ENCODE measurements at places on chromosomes 6 and 20.

DNA sequence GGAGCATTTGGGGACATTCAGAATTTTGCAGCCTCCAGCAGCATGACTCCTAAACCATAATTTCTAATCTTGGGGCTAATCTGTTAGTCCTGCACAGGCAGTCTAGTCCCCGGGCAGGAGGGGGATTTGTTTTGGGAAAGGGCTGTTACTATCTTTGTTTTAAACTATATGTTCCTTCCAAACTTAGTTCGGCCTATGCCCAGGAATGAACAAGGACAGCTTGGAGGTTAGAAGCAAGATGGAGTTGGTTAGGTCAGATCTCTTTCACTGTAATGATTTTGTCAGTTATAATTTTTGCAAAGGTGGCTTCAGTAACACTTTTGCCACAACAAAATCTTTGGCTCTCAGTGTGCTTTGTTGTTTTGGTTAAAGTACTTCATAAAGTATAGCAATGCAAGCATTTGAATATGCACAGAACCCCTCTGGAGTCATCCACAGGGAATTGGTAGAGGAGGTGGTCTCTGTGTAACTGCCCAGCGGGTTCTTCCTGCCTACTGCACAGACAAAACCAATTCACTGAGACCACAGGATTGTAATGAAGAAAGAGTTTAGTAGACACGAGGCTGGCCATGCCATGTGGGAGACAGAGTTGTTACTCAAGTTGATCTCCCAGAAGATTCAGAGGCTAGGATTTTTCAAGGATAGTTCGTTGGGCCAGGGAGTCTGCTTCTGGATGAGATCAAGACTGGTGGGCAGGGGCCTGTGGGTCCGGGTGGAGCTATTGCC, 224.1 kb upstream of the MYLIP start:
- no peak for DNase-seq

- no peak for DNase-seq
Observed at GRCh38 chr6:37371154-37372083, 17.6 kb downstream of the RNF8 start.

- no peak for DNase-seq
Observed at GRCh38 chr20:63773571-63774241, 34.1 kb downstream of the SLC2A4RG start.

- DNase-seq = no peak
Observed at GRCh38 chr6:142002825-142003405, 129.8 kb upstream of the GJE1 start.

GRCh38 chr20:61385296-61385695, 133.2 kb downstream of the CDH4 start:
- no peak for DNase-seq

DNA sequence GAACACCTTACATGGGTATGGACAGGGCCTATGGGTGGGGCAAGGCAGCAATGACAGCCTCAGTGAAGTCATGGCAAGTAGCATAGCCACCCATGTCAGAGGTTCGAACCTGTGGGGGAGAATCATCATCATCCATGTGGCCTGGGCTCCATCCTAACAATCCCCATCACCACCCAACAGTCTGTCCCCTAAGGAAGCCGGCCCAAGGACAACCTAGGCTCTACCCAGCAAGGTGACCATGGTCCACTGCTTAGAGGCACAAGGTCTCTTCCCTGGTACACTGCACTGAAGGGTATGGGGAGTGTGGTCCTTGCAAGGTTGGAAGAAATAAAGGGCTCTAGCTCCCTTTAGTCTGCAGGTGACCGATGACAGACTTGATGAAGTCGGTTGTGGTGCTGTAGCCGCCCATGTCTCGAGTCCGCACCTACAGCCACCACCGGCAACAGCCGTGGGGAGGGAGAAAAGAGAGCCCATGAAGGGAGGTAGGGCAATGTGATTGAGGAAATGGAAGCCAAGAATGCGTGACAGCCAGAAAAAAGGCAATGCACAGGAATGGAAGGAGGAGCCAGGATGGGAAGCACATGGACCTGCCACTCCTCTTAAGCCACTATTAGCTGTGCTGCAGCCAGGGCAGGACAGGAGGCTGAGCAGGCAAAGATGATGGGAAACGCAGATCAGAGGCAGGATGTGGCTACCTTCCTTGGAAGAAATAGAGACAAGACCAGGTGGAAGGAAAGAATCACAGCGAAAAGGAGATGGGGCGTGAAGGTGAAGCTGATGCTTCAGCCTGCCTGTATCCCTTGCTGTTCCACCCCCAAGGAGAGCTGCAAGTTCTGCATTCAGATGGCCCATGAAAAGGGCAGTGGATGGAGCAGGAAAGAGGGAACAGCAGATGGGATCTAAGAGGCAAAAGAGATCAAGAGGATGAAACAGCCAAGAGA, 5.3 kb downstream of the IDH3B start:
- DNase-seq = no peak

DNA sequence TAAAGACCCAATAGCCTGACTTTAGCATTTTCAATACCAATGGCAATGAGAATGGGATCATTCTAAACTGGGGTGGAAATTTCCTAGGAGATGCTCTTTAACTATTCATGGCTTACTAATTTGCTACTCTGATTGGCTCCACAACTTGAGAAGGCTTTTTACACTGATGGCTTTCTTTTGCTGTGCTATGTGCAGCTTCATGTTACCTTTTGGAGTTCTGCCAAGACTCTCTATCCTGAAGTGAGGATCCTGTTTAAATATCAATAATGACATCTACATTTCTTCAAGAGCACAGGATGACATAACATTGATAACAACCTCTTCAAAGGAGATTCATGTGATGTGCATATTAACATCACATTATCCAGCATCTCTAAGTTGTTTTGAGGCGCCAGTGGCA, 43.4 kb upstream of the SIRPG start:
- no peak for DNase-seq

DNA sequence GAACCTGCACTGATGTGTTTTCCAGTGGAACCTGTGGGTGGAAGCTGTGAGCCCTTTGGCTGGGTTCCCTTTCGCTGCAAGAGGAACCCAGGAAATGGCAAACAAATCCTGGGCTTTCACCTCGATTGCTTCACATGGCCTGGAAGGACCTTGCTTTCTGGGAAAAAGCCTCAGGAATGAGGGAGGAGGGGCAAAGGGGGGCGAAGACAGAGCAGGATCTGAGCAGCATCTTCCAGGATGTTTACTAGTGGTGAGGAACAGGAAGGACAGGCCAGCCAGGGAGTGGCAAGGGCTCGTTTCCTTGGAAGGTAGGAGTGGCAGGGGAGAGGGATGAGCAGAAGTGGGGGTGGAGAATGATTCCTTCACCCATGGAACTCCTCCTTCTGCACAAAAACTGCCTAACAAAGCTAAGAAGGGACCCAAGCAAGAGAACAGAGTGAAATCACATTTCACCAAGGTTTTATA, 5.9 kb downstream of the SLC2A10 start:
- no peak for DNase-seq

DNA sequence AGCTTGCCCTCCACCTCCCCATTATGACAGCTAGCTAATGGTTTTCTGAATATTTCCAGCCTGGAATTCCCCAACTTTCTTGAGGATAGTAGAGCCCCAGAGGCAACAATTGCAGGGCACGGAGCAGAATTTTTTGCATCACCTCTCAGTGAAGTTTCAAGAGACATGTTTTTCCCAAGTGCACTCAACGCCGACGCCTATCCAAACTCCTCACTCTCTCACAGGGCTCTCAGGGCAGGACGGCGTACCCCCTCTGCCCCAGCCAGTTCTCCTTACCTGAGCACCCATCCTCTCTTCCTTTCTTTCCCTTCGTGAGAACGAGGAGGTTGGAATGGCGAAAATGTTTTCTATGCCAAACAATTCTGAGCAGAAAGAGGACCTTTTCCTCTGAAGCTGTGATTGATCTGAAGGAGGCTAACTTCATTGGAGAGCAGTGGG, 83.1 kb upstream of the FOXQ1 start:
- no peak for DNase-seq

GRCh38 chr20:57293995-57294394, 27.6 kb upstream of the BMP7 start:
- no peak for DNase-seq

GRCh38 chr6:20572940-20573339, 38.7 kb downstream of the CDKAL1 start:
- DNase-seq = no peak

DNA sequence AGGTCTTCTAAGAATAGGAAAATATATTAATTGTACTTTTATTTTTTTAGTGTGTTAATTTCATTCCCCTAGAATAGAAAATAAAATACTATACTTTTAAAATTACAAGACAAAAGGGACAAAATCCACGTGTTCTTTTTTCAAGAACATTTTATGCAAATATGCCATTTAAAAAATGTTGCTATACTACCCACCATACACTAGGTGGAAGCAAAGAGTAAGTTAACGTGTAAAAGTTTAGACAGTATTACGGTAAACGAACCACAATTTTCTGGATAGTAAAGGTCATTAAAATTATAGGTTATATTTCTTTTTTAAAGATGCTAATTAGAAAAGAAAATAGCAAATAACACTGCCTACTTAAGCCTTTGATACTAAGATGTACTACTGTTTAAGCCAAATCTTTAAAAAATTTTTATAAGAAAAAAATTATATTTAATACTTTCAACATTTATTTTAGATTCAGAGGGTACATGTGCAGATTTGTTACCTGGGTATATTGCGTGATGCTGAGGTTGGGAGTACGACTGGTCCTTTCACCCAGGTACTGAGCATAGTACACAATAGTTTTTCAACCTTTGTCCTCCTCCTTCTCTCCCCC, 287.6 kb downstream of the PHF3 start:
- no peak for DNase-seq

DNA sequence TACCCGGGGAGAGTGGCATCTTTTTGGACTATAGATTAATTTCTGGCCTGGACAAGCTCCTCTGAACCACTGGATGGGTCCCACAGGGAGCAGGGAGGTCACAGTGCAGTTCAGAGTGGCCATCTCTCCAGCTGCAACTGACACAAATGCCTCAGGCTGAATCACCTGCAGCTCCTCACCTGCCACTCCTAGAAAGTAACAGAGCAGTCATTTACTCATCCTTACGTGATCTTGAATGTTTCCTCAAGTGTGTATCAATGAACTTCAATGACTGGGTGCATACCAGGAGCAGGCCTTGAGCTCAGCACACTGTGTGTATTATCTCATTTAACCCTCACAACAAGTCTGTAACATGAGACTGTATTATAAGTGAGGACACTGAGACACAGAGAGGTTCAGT, 40.0 kb upstream of the SIRPG start:
- DNase-seq = no peak

GRCh38 chr20:20447196-20447595, 79.3 kb downstream of the INSM1 start:
- no peak for DNase-seq

DNA sequence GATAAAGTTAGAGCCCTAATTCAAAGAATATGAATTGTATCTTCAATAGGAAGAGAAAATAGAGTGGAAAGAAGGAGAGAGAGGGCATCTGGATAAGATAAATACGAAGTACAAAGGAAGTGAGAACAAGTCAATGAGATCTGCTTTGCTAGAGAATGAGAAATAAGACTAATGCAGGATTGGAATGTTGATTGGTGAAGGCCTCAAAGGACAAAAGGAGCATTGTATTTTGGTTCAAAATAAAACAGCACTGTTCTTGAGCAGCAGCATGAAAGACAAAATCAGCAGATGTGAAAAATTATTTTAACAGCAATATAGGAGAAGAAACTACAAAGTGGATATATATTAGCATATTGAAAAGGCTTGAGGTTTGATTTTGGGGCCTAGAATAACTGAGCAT, 5.1 kb upstream of the TMEM244 start:
- DNase-seq = no peak

GRCh38 chr6:156691018-156691417, 86.2 kb upstream of the ARID1B start:
- DNase-seq = no peak

DNA sequence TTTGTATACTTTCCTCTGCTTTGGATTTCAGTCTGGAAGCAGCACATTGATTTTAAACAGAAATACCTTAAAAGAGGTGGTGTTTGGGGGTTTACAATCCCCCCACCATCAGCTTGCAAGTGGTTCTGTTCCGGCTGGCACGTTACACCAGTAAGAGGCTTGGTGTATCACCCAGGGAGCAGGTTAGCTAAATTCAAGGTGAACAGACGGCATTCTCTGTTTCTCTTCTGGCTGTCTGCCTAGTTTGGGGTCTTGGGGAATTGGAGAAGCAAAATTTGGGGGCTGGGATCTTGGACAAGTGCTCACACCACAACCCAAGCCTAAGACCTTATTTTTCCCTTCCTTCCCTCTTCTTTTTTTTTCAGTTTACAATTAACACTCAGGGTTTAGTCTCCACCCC, 7.5 kb upstream of the APCDD1L start:
- DNase-seq = no peak

- DNase-seq = no peak
Observed at GRCh38 chr20:35587436-35587835, 28.2 kb upstream of the SPAG4 start.

DNA sequence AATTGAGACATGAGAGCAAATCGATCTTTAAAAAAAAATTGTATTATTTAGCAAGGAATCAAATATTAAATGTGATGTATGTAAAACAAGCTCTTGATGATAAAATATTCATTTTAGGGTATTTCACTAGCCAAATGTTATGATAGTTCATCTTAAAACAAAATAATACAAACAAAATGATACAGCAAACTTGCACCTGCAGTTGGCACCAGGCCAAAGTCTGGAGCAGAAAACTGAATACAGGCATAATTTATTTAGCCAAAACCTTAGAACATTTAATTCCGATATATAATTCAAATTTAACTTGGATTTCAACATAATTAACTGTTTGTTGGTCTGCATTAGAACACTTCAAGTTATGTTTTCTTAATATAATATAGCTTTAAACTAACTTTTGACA, 60.9 kb downstream of the EPHA7 start:
- no peak for DNase-seq

- no peak for DNase-seq
Observed at GRCh38 chr6:56688521-56688920, 45.8 kb upstream of the DST start.

DNA sequence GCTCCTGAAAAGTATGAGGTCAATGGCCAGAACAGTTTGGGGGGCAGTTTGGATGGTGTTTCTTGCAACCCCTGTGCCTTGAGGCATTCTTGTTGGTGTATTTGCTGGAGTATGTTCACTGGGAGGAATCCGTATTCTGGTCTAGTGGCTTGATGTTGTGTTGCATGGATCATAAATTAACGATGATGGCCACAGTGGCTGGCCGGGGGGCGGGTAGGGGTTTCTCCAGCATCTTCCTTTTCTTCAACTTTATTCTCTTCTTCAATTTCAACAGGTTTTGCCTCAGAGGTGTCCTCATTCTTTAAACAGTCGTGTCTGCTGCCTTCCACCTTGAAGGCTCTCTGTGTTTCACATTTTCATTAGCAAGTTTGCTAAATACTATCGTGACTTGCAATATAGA, 43.0 kb upstream of the THBS2 start:
- no peak for DNase-seq

- DNase-seq = no peak
Observed at GRCh38 chr6:110517601-110518281, 41.3 kb upstream of the SLC22A16 start.

DNA sequence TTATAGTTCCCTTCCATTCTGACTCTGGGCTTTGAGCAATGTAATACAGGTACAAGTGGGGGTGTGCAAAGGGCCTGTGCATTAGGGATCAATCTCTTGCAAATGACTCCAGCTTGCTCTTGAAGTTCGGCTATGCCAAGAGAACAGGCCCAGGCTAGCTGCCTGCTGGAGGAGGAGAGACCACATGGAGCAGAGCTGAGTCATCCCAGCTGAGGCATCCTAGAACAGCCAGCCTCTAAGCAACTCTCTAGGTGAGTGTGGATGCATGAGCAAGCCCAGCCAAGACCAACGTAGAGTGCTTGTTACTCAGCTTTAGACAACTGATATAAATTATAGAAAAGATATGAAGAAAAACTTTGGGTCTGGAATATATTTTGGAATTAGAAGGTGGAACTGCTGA, 47.6 kb upstream of the RBM24 start:
- DNase-seq = no peak

Data from stimulated activated naive CD4-positive, alpha-beta T cell (primary cell).